ENCODE measurements at places on chromosomes 6 and 20.

DNA sequence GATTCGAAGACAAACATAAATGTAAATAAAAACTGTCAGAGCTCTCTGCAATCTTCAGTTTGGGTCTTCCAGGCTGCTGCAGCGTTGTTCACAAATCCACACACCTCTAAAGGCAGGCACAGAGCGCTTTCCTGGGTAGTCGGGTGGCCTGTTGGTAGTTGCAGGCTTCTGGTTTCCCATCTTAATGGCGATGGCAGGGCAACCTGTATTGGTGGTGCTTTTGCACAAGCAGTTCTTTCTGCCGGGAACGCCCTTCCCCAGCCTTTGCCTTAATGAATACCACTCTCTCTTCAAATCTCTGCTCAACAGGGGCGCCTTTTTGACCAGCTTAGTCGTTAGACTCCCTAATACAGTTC is 723 bp upstream of the IFT52 start:
- no peak for DNase-seq

GRCh38 chr20:5825130-5825719 is 75.0 kb downstream of the SHLD1 start:
- no peak for DNase-seq

DNA sequence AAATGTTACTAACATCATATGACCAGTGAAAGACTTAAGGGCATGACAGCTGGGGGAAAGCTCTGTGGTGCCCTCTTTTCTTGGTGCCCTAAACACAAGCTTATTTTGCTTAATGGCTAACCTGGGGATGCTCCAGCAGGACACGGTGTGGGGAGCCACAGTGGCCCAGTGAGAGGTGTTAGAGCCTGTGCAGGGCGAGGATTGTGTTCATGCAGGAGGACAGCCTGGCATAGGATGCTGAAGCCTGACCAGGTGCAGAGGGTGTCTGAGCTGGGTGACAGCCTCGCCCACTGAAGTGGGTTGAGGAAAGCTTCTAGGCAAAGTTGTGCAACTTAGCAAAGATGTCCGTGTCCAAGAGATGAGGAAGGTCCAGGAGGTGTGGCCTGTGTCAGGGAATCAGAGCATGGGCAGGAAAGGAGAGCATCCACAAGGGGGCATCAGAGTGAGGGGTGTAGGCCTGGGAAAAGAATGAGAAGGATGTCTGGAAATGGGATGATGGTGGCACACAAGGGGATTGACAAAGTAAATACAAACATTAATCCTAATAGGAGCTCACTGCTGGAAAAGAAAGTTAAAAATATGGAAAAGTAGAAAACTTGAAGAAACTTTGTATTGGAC is 33.9 kb downstream of the SLC17A4 start:
- DNase-seq = peak; percentile 19

- DNase-seq = no peak
Observed at GRCh38 chr6:21228876-21229460, 364.6 kb upstream of the SOX4 start.

DNA sequence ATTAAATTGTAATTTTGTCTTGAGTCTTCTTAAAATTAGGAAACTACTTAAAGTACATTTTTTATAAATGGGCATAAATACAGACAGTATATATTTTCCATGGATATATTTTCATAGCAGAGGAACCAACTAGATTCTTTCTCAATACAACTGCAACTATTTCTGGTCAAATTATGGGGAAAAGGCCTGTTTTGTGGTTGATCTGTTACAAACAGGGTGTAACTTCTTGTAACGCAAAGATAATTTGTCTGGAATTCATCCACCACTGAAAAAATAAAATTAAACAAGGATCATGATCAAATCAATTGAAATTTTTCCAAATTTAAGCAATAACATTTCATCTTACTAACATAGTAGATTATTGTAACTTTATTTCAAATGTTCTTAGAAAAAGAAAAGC is 67.2 kb upstream of the RNF146 start:
- DNase-seq = no peak

DNA sequence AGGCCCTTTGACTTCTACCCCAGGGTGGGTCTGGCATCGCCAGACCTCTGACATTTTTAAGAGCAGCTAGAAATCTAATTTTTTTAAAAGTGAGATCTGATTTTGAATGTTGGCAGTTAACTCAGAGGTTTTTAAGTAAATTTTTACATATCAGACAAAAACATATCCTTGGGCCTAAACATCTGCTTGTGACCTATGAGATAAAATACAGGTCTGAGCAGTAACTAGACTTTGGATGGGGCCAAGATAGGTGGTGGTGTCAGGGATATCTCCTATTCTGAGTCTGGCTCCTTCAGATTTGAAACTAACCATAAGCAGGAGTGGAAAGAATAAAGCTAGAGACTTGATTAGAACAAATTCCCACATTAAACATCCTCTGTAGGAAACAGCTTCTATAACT is 17.6 kb downstream of the RALY start:
- no peak for DNase-seq

DNA sequence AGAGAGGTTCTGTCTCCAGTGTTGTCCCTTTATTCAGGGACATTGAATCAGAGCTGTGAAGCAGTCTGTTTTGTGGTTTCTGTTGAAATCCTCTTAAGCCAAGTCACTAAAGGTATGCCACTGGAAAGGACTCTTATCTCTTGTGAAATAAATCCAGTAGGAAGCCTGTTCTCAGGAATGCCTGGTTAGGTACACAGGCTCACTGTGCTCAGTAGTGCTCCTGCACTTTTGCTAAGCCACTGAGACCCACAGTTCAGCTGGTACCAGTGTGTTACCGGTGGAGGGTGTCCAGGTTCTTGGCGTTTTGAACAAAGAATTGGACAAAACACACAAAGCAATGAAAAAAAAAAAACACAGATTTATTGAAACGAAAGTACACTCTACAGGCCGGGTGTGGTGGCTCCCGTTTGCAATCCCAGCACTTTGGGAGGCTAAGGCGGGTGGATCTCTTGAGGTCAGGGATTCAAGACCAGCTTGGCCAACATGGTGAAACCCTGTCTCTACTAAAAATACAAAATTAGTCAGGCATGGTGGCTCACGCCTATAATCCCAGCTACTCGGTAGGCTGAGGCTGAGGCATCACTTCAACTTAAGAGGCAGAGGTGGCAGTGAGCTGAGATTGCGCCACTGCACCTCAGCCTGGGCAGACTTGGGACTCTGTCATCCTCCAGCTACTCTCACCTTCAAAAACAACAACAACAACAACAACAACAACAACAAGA is 186.1 kb downstream of the JARID2 start:
- DNase-seq = peak; percentile 24

GRCh38 chr6:111880181-111880888 is 7.1 kb upstream of the FYN start:
- no peak for DNase-seq

DNA sequence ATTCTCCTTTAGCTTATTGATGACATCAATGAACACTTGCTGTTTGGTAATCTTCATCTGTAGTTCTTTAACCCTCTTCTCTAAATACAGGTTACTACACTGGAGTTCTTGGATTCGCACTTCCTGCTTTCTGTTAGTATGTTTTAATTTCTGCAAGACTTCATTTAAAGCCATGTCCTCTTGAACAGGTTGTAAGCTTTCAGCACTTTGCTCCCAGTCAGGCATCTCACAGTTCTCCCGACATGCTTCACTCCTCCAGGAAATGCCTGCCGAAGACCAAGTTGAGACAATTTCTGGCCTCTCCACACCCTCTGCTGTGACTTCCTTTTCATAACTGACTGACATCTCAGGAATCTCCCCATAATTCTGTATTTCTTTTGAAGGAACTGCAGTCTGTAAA is 15.8 kb downstream of the CAGE1 start:
- no peak for DNase-seq

DNA sequence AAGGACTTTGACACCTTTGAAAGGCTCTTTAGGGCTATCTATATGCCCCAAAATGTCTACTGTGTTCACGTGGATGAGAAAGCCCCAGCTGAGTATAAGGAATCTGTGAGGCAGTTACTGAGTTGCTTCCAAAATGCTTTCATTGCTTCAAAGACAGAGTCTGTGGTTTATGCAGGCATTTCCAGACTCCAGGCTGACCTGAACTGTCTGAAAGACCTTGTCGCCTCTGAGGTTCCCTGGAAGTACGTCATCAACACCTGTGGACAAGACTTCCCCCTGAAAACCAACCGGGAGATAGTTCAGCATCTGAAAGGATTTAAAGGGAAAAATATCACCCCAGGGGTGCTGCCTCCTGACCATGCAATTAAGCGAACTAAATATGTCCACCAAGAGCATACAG is 65.2 kb downstream of the GCNT2 start:
- no peak for DNase-seq

DNA sequence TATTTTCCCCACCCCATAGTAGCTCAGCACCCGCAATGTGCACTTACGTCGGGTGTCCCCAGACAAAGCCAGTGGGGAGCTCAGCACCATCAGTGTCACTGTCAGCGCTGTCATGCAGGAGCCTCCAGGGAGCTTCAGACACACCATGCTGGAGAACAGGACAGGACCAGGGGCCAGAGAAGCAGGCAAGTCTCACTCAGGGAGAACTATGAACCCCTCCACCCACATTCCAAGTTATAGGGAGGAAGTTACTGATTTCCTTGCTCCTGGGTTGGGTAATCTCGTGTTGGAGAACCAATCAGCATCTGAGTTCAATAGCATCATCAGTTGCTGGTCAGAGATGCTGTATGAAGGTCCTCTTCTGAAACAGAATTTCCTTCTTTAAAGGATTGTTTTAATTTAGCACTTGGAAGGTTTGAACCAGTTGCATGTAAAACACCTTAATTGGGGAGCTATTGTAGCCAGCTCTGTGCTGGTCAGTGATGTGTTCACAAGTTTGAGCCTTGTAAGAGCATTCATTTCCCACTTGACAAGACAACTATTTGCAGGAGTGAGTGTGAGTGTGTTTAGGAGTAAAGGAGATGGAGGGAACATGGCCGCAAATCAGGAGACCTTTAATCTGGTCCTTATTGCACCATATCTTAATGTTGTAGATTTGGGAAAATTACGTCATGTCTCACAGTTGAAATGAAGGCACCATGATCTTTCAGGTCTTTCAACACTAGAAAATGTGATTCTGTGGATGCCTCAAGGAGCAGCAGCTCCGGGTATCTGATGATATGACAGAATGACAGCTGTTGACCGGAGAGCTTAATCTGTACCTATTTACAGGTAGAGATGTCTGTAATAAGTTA is at the start of gene HLA-DRB1:
Gene HLA-DRB1, minus strand, starts transcription at position 253 of the 854 bp plus-strand sequence. Its CDS starts 106 bp downstream, at position 147.
- no peak for DNase-seq

- DNase-seq = peak; percentile 34
Observed at GRCh38 chr20:8190043-8190880, 58.2 kb downstream of the PLCB1 start.

- no peak for DNase-seq
Observed at GRCh38 chr6:125754566-125754965, 5.1 kb downstream of the HEY2 start.
